Stimulated activated CD8-positive, alpha-beta memory T cell treated with anti-CD3 and anti-CD28 coated beads, Interleukin-7, amount 100 ng/mL, for 1 hour (primary cell): ENCODE measurements at places on chromosomes 1 and 21.

- no peak for DNase-seq
Measured at GRCh38 chr1:95179205-95179986, 54.6 kb upstream of the RWDD3 start.

- DNase-seq = no peak
Measured at GRCh38 chr1:8941906-8942305, 3.8 kb upstream of the CA6 start.

DNA sequence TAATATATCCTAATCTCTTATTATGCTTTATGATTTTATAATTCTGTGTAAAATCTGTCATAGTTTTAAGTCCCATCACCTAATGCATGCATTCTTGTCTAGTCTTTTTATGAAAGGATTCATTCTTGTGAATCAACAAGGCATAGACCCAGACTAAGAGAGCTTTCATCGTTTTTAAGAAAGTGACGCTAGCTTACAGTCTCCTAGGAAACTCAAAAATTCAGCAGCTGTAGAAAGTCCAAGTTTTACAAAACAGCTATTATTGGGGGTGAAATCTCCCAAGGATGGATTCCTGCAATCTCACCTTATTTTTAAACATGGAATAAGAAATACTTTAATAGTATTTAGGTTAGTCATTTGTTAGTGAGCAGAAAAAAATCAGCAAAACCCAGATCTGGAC lies 104.7 kb downstream of the NCAM2 start:
- no peak for DNase-seq

GRCh38 chr1:33128781-33129180 lies 47.8 kb downstream of the AZIN2 start:
- DNase-seq = no peak

DNA sequence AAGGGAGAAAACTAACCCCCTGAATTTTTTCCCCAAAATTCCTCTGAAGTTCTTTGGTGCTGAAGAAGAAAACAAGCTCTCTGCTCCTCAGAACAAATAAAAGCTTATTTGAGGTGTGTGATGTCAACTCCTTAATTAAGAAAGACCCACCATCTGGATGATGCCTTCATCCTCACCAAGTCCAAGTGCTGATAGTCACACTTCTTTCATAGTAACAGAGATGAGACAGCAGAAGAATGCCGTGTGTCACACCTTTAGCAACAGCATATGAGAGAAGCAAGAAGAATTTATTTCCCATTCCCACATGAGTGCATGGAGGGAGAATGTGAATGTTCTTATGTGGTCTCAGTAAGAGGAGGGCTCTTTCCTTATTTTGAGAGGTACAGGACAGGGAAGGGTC lies 91.2 kb downstream of the TGFB2 start:
- DNase-seq = no peak

- no peak for DNase-seq
Measured at GRCh38 chr1:30060738-30061137, 662.6 kb downstream of the MATN1 start.

- no peak for DNase-seq
Measured at GRCh38 chr1:177476676-177477075, 305.9 kb downstream of the BRINP2 start.

- no peak for DNase-seq
Measured at GRCh38 chr1:39826583-39826982, 37.9 kb upstream of the BMP8B start.

DNA sequence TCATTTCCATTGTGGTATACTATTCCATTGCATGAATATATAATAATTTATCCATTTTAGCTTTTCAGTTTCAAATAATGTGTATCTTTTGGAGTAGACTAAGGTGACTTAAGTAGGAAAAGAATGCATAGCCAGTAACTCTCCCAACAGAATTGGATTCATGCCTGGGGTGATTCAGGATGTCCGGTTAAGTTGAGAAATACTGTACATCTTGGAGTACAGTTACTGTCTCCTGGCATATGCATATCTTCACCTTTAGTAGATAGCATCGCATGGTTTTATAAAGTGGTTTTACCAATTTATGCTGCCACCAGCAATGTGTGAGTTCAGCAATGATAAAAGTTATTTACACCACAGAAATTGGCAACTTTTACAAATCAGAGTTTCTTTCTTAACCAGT lies 18.6 kb upstream of the SLC6A9 start:
- no peak for DNase-seq

- DNase-seq = no peak
Measured at GRCh38 chr1:245807954-245808719, 653.4 kb downstream of the KIF26B start.

- no peak for DNase-seq
Measured at GRCh38 chr1:67919274-67920072, 86.2 kb upstream of the GNG12 start.

GRCh38 chr1:54377040-54377691 lies 29.0 kb downstream of the SSBP3 start:
- DNase-seq = no peak

GRCh38 chr1:93625582-93626327 lies 55.9 kb downstream of the BCAR3 start:
- DNase-seq = no peak

GRCh38 chr1:109547463-109548320 lies 723 bp upstream of the GNAI3 start:
- peak; percentile 9 for DNase-seq

- no peak for DNase-seq
Measured at GRCh38 chr1:211347077-211347844, 20.6 kb downstream of the TRAF5 start.

DNA sequence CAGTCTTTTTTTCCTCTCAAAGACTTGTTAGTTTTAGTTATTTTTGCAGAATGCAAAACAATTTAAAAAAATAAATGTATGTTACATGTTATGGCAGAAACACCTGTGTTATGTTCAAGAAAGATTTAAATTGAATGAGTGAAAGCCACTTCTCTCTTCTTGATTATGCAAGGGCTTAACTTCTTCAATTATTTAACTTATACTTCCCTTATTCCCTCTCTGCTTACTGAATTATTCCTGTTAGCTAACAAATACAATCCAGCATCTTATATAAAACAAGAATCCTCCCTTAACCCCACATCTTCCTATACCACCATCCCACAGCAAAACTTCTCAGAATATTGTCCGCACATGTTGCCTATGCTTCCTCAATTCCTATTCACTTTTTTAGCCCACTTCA lies 10.7 kb upstream of the FCER1A start:
- DNase-seq = no peak

DNA sequence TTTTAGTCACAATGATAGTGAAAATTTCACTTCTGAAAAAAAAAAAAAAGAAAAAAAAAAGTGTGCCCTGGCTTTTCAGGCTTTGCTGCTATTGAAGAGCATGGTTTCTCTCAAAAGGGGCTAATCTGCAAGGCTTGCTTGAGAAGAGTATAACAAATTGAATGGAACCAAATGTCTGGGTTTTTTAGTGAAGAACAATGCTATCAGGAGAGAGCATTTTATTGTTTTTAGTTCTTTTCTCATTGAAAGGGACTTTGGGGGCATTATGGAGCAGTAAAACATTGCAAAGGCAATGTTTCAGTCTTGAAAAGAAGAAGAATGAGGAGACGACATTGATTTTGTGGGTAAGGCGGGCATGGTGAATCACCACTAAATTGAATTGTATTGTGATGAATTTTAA lies 28.2 kb downstream of the VCAM1 start:
- DNase-seq = no peak

DNA sequence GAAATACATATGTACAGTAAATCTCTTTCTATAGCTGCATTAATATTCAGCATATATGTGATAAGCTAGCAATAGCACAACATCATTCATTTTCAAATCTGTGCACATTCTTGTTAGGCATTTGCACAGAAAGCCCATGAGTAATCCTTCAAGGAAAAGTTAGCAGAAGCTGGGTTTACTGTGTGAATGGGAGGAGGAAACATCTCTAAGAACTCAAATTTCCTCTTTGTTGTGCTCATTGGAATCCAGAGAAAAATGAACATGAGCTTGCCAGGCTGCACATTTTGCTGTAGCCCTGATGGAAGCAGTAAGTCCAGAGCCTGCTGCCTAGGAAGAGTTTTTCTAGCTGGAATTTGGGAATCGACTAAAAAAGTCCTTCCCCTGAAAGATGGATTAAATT lies 214.2 kb upstream of the FOXD3 start:
- no peak for DNase-seq

- DNase-seq = no peak
Measured at GRCh38 chr21:43211072-43211759, 42.4 kb downstream of the CRYAA start.

DNA sequence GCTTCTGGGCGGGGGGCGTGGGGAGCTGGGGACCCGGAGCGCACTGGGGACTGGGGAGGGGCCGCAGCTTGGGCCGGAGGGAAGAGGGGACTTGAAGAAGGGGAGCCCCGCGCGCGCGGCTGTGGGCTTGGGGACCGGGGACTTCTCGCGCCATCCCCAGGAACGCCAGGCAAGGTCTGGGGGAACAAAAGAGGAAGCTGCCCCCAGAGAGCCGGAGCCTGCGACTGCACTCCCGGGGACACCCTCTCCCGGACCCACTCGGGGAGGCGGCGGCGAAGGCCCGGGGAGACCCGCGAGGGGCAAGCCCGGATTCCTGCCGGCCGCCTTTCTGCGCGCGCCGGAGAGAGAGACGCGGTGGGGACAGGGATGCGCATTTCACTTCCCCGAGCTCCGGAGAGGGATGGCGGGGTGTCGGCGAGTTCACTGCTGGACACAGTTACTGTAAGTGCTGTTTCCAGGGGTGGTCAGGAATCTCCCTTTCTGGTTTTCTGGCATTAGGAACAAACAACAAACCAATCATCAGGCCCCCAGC lies 732 bp downstream of the ABCG1 start:
- no peak for DNase-seq
